M059J (cell line): ENCODE measurements at places on chromosomes 6 and 20. TPM values are rescaled to one million over a fixed set of nuclear protein-coding genes. Genes with fewer than 3 reads are reported as not detected.

DNA sequence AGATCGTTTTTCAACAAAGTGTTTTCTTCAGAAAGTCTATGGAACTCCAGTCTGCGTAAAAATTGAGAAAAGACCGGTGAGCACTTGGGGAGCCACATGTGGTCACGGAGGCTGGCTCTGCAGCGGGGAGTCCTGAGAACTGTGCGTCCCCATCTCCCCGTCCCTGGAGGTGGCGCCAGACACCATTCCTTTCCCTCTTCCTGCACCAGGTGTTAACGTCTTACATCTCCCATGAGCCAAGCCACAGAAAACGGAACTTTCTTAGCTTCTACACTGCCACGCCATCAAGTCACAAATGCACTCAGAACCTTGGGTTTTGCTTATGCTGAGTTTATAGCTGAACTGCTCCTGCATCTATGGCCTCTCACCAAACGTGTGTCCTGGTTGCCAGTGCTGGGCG, 62.6 kb downstream of the GINS1 start:
- peak; percentile 41 for DNase-seq

TXLNB gene
- total RNA-seq = 0.10 and 0.17 TPM in 2 replicates

- no peak for DNase-seq
Observed at GRCh38 chr6:34316431-34317171, 67.8 kb upstream of the SMIM29 start.

- DNase-seq = peak; percentile 65
Observed at GRCh38 chr6:82362878-82363427, 664 bp upstream of the TPBG start.

DNA sequence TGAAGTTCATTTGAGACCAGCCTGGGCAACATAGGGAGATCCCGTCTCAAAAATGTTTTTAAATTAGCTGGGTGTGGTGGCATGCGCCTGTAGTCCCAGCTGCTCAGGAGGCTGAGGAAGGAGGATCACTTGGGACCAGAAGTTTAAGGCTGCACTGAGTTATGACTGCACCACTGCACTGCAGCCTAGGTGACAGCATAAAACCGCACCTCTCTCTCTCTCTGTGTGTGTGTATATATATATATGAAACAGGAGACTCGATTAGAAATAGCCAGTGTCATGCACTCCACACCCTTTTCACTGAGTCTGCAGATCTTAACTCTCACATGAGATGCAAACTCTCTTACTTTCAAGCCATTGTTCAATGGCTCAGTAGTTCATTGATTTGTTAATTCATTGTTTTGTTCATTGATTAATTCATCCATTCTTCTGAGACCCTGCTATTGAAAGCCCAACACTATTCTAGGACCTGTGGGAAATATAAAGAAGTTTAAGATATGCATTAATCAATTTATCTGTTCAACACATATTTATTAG, 52.4 kb upstream of the MRPS10 start:
- DNase-seq = no peak

DNA sequence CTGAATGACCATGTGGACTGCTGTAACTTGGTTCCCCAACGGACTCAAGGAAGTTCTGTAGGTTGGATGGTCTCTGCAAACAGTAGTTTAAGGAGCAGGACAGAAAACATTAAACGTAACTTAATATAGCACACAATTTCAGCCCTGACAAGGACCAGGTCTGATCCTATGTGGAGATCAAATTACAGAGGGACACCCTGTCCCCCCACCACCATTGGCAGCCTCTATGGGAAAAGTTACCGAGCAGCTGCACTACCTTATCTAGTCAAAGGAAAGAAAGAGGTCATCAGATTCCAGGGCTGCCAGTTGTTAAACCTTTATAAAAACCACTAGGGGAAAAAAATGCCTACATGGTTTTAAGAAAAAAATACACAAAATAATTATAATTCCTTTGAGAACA, 191.5 kb upstream of the RSPO3 start:
- DNase-seq = no peak

BPIFB1 gene
- not detected in 2 replicates for total RNA-seq

GRCh38 chr6:28769626-28770402, 154.0 kb downstream of the TRIM27 start:
- DNase-seq = peak; percentile 86

DNA sequence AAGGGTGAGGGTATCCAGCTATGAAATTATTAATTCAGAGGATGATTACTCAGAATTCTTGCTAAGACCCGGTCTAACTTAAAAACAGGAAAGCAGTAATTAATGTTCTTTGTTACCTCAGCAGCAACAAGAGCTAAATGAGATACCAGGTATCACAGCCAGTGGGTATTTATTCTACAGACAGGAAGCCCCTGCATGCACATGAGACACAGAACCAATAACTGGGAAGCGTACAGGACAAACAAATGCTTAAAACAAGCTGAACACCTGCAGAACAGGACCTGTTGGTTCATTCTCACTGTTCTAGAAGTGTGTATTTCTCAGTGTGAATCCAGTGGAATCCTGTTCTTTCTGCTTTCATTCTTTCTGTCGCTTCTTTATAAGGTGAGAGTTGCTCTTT, 30.9 kb downstream of the SCML4 start:
- DNase-seq = no peak

DNA sequence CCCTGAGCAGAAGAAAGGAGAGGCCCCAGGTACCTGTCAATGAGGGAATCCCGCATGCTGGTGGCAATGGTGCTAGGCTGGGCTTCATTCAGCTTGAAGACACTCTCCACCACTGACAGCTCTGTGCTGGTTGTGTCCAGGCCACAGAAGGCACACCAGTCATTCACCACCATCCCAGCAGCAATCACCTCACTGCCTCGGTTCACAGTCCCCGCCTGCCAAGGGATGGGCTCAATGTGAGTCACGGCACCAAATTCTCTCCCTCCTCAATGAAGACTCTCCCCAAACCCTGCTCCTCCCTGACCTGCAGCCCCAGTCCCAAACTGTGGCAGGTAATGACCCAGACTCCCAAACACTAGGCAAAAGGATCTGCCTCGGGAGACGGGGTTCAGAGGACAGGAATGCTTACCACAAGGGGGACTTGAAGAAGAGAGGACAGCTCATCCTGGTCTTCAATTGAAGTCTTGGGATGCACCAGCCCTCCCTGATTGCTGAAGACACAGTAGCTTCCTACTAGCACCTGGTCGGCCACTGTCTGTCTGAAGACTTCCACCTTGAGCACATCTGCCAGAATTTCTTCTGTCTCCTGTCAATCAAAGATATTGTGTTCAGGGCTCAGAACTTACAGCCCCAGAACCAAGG, 1.7 kb upstream of the MMP24OS start:
- no peak for DNase-seq

TMEM170B gene
- 1.2 and 4.0 TPM in 2 replicates for total RNA-seq

DYNLRB1 gene
- total RNA-seq = 305 and 515 TPM in 2 replicates

- DNase-seq = peak; percentile 43
Observed at GRCh38 chr6:15421945-15422733, 176.3 kb downstream of the JARID2 start.

DNA sequence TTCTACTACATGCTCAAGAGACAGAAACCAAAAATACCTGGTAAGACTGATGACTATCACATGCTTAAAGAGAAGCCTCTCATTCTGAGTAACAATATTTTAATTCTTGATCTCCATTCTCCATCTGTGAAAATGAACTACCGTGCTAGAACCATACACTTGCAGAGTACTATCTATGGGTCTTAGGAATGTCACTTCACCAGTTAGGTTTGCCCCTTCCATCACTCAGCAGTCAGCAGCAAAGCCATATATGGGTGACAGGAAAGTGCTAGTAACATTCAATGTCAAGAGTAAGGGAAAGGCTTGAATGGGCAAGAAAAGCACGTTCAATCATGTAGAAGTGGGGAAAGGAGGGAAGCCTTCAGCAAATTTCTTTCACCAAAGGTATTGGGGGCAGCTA, 2.3 kb downstream of the DNAAF9 start:
- no peak for DNase-seq

DNA sequence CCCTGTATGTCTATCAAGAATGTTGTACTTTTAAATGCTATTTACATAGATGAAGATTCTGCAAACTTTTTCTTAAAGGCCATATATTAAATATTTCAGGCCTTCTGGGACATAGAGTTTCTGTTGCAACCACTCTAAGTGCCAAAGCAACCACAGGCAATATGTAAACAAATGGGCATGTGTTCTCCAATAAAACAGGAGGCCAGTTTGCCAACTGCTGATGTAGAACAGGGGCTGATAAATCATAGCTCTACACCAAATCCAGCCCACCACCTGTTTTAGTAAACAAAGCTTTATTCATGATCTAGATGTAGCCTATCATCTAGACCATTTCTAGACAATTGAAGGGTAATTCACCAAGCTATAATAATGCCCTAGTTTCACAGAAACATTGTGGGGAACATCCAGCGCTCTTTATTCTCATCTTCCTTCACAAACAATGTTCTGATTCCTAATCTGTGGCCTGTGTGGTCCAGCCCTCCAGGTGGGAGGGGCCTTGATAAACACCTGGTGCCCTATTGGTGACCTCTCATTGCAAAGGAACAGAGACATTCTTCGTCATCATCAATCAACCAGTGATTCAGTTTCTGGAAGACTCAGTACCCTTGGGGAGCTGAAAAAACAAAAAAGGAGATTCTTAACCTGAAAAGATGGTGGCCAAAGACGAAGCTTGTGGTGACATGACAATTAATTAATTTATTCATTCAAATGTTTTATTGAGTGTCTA, 80.2 kb downstream of the PREP start:
- DNase-seq = peak; percentile 28

GRCh38 chr20:23363257-23363649, 1.3 kb downstream of the GZF1 start:
- peak; percentile 43 for DNase-seq

- no peak for DNase-seq
Observed at GRCh38 chr6:158086054-158086503, 82.0 kb downstream of the SERAC1 start.

DNA sequence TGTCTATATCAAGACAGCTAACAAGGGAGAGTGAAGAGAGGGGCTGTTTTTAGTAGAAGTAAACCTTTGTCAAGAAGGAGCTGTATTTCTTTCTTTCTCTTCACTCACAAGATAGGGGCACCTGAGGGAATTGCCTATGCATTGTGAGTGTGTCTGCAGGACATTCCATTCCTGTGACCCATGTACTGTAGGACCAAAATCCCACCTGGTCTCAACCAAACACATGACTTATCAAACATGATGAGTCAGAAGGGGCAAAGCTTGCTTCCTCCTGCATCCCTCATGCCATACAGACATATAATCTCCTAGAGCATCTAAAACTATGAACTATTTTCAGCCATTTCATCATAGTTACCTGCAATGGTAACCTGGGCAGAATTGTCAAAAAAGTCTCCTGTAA, 21.8 kb downstream of the PKHD1 start:
- DNase-seq = peak; percentile 16

DNA sequence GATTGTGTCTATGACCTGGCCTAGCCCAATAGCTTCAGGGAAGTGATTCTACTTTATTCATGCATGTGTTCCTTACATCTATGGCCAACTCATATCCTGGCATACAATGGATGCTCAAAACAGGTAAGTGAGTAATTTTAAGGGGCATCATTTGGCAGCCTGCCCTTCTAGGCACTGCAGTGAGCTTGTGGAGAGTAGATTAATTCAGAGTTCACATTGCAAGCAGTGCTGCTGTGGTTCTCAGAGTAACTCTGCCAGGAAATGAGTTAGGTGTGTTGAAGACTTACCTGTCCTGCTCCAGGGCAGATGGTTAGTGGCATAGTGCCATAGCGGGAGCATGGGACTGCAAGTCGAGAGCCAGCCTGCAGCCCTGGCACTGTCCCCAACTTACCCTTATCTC, 158.0 kb downstream of the SCP2D1 start:
- no peak for DNase-seq

PSMF1 gene
- 196 and 292 TPM in 2 replicates for total RNA-seq

- no peak for DNase-seq
Observed at GRCh38 chr20:58028123-58028522, 200.3 kb downstream of the ANKRD60 start.

PBOV1 gene
- not detected in 2 replicates for total RNA-seq

DNA sequence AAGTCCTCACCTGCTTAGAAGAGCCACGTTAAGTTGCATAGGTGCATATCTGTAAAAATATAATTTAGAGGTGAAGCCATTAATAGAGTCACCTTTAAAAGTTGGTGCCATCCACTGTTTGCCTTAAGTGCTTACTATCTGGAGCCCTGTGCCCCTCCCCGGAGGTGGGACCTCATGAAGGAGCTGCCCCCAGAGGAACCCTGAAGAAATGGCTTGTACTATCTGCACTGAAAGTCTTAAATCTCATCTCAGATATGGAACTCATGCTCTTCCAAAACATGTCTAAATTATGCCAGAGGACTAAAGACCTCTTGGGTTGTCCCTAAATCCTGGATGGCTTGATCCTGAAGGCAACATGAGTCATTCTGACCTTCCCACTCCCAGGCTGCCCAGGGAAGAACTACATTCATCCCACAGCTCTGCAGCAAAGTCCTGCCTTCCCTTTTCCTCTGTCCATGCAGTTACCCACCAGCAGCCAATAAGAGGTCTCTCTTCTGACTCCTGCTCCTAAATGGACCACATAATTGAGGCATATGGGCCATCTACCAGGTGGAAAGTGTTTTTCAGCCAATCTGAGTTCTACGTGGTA, 85.3 kb downstream of the ASXL1 start:
- DNase-seq = peak; percentile 34

GRCh38 chr6:63690221-63690620, 54.6 kb downstream of the PHF3 start:
- DNase-seq = no peak

DNA sequence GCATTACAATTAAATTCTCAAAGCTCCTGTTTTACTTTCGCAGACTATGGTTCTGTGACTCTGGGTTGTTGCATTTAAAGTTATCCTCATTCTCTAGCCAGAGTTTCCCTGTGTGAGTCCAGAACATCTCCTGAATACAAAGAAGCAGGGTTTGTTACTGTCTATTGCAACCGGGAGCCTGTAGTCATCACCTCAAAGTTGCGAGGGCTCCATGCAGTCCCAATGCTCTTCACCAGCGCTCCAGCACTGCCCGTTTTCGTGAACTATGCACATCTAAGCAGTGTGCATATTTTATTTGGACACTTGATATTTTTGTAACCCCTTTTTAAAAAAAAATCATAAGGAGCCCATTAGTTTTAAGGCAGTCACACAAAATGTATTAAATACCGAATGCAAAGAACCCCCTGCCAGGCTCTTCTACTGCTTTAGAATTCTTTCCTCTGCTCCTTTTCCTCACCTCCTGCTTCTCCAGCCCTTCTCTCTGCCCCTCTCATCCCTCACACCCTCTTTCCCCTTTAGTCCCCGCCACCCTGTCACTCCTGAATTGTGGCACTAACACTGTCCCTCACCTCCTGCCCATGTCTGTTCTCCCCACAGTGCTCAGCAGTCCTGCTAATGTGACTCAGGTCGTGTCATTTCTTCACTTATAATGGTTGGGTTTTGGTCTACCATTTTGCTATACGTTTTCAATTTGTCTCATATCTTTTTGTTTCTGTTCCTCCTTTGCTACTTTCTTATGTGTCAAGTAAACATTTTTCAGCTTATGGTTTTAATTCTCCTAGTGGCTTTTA, 1.1 kb upstream of the HLA-C start:
- DNase-seq = peak; percentile 32

MLIP gene
- total RNA-seq = not detected in 2 replicates

MDFI gene
- 0.79 and 1.4 TPM in 2 replicates for total RNA-seq

DNA sequence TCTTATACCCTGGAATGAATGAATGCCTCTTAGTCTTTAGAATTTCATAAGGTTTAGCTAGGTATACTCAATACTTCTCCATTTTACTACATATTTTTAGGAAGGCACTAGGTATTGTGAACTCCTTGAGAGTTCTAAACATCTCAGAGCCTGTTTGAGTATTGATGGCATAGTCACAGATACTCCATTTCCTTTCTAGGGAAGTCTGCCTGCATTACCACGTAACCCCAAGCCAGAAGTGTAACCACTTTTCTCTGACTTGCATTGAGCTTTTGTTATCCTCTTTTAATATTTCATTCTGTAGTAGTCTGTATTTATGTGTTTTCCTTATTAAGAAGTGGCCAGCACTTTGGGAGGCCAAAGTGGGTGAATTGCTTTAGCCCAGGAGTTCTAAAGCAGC, 12.2 kb downstream of the TOP1 start:
- no peak for DNase-seq

WFDC5 gene
- not detected in 2 replicates for total RNA-seq
